Activated T-cell treated with anti-CD3 and anti-CD28 coated beads, Interleukin-2, amount 50 U/mL, for 72 hours (primary cell): ENCODE measurements at places on chromosomes 3 and 15. TPM values are rescaled to one million over a fixed set of nuclear protein-coding genes. Genes with fewer than 3 reads are reported as not detected.

DNA sequence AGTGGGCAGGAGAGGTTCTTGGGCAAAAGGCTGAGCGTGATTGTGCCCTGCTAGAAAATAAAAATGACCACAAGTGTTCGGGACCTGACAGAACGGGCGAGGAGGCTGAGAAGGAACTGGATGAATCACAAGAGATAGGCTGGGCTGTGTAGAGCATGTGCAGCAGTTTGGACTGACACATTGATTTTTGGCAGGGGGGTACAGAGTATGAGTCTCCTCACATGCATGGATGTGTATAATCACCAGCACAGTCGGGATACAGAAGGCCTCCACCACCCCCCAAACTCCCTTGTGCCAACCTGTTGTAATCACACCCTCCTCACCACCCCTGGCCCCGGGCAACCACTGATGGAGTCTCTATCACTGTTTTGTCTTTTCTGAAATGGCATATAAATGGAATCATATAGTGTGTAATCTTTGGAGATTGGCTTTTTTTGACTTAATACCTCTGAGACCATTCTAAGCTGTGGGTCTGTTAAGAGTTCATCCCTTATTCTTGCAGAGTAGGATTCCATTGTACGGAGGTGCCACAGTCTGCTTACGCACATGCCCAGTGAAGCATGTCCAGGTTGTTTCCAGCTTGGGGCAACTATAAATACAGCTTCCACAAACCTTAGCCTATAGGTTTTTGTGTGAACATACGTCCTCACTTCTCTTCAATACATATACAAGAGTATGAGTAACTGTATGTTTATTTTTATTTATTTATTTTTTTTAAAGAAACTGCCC is 438.8 kb downstream of the FOXP1 start:
- peaks cover 78% of the 10 kb centered on the region for H3K4me1 ChIP-seq
- H3K27ac ChIP-seq, result no peak overlapping the region
- no peaks in the 10 kb centered on the region for H3K36me3 ChIP-seq
- H3K27me3 ChIP-seq, result no peaks in the 10 kb centered on the region

GRCh38 chr3:151871639-151872468 is 1.6 kb upstream of the SUCNR1 start:
- no peak overlapping the region for H3K27ac ChIP-seq
- no peak for DNase-seq
- H3K27me3 ChIP-seq, result no peaks in the 10 kb centered on the region
- no peak overlapping the region for H3K4me3 ChIP-seq
- H3K36me3 ChIP-seq, result no peaks in the 10 kb centered on the region
- H3K4me1 ChIP-seq, result peaks cover 11% of the 10 kb centered on the region

GRCh38 chr3:169694117-169694516 is 30.6 kb upstream of the MECOM start:
- H3K27ac ChIP-seq, result no peak overlapping the region
- H3K36me3 ChIP-seq, result no peaks in the 10 kb centered on the region
- no peak for DNase-seq
- no peaks in the 10 kb centered on the region for H3K4me1 ChIP-seq
- no peak overlapping the region for H3K4me3 ChIP-seq

DNA sequence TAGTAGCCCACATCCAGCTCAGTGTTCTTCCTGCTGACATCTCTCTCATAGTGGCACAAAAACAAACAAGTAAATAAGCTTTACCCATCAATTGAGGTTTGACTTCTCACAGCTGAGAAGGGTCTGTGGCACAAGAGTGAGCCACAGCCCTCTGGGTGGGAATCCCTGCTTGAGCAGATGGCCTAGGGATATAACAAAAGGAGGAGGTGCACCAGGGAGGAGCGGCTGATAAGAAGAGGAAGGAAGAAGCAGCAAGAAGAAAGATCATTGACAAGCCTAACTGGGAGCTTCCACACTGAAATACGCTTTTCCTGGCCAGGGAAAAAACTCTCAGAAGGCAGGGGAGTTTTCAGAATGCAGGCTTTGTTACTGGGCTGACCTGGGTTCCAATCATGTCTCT is 279.8 kb downstream of the UACA start:
- H3K4me1 ChIP-seq, result peaks cover 64% of the 10 kb centered on the region
- H3K36me3 ChIP-seq, result peaks cover 4% of the 10 kb centered on the region
- no peak overlapping the region for H3K27ac ChIP-seq
- H3K27me3 ChIP-seq, result peaks cover 39% of the 10 kb centered on the region

GRCh38 chr3:126480206-126480605 is 4.5 kb upstream of the ZXDC start:
- no peaks in the 10 kb centered on the region for H3K36me3 ChIP-seq
- H3K4me1 ChIP-seq, result peaks cover 9% of the 10 kb centered on the region
- DNase-seq, result no peak
- no peak overlapping the region for H3K27ac ChIP-seq
- no peak overlapping the region for H3K4me3 ChIP-seq
- no peaks in the 10 kb centered on the region for H3K27me3 ChIP-seq

Gene FEM1B
- total RNA-seq, result 51.3 TPM

Gene TPRA1
- total RNA-seq, result 39.0 TPM
